ENCODE measurements at places on chromosomes 7 and 10.
A peak's percentile ranks its signal among the peaks of the same experiment; 100 is the strongest.

- H3K36me3 ChIP-seq, result no peaks in the 10 kb centered on the region
- H3K4me3 ChIP-seq, result peak overlapping the region; percentile 67
- peak; percentile 41 for DNase-seq
- H3K27me3 ChIP-seq, result peaks cover 23% of the 10 kb centered on the region
These were observed 1.2 kb upstream of the SGCE start for GRCh38 chr7:94656925-94657731.

DNA sequence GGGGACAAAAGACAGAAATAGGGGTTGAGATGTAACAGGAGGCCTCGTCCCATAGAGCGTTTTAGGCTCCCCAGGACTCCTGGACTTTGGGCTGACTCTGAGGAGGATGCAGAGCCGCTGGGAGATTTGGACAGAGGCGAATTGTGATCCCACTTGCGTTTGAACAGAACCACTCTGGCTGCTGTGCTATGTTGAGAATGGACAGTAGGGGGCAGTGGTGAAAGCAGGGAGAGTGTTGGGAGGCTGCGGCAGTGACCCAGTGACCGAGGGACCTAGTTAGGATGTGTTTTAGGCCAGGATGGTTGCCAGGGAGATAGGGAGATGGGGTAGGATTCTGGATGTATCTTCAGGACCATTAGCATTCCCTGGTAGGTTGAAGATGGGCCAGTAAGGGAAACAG, 271.6 kb downstream of the CCDC3 start:
- no peak overlapping the region for H3K27ac ChIP-seq
- H3K4me1 ChIP-seq, result peaks cover 14% of the 10 kb centered on the region
- no peak overlapping the region for H3K4me3 ChIP-seq
- H3K27me3 ChIP-seq, result no peaks in the 10 kb centered on the region
- H3K36me3 ChIP-seq, result no peaks in the 10 kb centered on the region

DNA sequence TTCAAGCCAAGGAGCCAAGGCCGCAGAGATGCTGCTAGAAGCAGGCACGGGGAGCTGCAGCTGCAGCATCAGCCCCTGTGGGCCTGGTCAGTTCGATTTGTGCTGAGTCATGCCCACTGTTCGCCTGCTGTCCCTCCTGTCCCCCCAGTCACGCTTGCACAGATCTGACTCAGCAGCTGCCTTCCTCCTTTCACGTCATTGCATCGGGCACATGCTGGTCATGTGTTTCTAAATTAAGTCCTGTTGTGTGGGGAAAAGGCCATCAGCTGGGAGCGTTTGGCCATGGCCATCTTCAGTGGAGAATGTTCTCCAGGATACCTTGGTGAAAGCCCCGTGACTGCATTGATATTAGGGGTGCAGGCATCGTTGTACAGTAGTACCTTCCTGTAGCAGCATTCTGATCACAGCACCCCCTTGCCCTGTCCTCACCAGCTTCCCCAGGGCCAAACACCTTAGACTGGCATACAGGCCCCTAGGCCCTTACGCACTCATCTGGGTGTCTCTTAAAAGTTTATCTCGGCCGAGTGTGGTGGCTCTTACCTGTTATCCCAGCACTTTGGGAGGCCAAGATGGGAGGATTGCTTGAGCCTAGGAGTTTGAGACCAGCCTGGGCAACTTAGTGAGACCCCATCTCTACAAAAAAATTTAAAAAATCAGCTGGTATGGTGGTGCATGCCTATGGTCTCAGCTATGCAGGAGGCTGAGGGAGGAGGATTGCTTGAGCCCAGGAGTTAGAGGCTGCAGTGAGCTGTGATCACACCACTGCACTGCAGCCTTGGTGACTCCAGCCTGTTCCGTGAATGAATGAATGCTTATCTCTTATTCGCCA, 23.2 kb downstream of the POR start:
- DNase-seq, result no peak
- H3K36me3 ChIP-seq, result peaks cover 3% of the 10 kb centered on the region
- no peak overlapping the region for H3K27ac ChIP-seq
- peaks cover 2% of the 10 kb centered on the region for H3K4me1 ChIP-seq

- no peak for DNase-seq
- H3K36me3 ChIP-seq, result no peaks in the 10 kb centered on the region
- H3K4me1 ChIP-seq, result peaks cover 2% of the 10 kb centered on the region
- H3K4me3 ChIP-seq, result no peak overlapping the region
These were observed 44.5 kb downstream of the ICA1 start for GRCh38 chr7:8217200-8218068.

- no peak overlapping the region for H3K27ac ChIP-seq
- no peaks in the 10 kb centered on the region for H3K36me3 ChIP-seq
- no peaks in the 10 kb centered on the region for H3K4me1 ChIP-seq
- no peak overlapping the region for H3K4me3 ChIP-seq
- no peak for DNase-seq
These were observed 448.8 kb downstream of the DNAJB6 start for GRCh38 chr7:157785486-157786186.

- H3K4me3 ChIP-seq, result no peak overlapping the region
- no peaks in the 10 kb centered on the region for H3K36me3 ChIP-seq
- H3K27ac ChIP-seq, result no peak overlapping the region
- H3K4me1 ChIP-seq, result peaks cover 8% of the 10 kb centered on the region
- no peak for DNase-seq
These were observed 5.6 kb upstream of the ING3 start for GRCh38 chr7:120944826-120945562.

GRCh38 chr10:109838592-109839244, 84.6 kb downstream of the XPNPEP1 start:
- no peak for DNase-seq
- no peaks in the 10 kb centered on the region for H3K36me3 ChIP-seq
- no peaks in the 10 kb centered on the region for H3K4me1 ChIP-seq
- H3K27ac ChIP-seq, result no peak overlapping the region
- H3K27me3 ChIP-seq, result peaks cover 15% of the 10 kb centered on the region

GRCh38 chr7:151432658-151433521, 7.1 kb downstream of the CRYGN start:
- peaks cover 46% of the 10 kb centered on the region for H3K4me1 ChIP-seq
- no peak overlapping the region for H3K4me3 ChIP-seq
- H3K27me3 ChIP-seq, result no peaks in the 10 kb centered on the region
- H3K27ac ChIP-seq, result peak overlapping the region; percentile 80
- DNase-seq, result peak; percentile 85
